Kidney epithelial cell (primary cell): ENCODE measurements at places on chromosomes 7 and 10.

- no peak for DNase-seq
These were observed 77.6 kb upstream of the IMMP2L start for GRCh38 chr7:111639934-111640333.

DNA sequence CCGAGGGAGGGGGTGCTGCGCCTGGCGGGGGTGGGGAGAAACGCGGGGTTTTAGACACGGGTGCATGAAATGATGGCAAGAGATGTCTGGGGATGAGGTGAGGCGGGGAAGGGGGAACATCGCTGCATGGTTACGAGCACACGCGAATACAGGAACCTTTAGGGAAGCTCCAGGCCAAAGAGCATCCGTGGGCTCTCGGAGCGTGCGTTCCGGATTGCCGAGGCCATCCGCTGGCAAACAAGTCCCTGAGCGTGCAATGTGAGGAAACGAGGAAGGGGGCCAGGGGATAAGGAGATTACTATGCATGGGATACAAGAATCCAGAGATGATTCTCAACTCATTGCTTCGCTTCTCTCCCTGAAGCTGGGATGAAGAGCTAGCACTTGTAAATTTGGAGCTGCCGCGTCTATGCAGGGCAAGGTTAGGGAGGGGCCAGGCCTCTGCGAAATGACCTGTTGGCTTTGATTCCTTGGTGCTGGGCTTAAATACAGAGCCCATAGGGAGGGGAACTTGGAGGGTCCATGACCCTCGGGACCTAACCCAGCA, 520 bp upstream of the WNT2 start:
- no peak for DNase-seq

- DNase-seq = no peak
These were observed 4.6 kb downstream of the TRPV6 start for GRCh38 chr7:142880876-142881505.

GRCh38 chr7:102310414-102310815, 23.7 kb downstream of the SH2B2 start:
- DNase-seq = no peak

- no peak for DNase-seq
These were observed 109.8 kb downstream of the INPP5A start for GRCh38 chr10:132647424-132647823.

GRCh38 chr7:157397036-157397720, 60.4 kb downstream of the DNAJB6 start:
- DNase-seq = no peak

DNA sequence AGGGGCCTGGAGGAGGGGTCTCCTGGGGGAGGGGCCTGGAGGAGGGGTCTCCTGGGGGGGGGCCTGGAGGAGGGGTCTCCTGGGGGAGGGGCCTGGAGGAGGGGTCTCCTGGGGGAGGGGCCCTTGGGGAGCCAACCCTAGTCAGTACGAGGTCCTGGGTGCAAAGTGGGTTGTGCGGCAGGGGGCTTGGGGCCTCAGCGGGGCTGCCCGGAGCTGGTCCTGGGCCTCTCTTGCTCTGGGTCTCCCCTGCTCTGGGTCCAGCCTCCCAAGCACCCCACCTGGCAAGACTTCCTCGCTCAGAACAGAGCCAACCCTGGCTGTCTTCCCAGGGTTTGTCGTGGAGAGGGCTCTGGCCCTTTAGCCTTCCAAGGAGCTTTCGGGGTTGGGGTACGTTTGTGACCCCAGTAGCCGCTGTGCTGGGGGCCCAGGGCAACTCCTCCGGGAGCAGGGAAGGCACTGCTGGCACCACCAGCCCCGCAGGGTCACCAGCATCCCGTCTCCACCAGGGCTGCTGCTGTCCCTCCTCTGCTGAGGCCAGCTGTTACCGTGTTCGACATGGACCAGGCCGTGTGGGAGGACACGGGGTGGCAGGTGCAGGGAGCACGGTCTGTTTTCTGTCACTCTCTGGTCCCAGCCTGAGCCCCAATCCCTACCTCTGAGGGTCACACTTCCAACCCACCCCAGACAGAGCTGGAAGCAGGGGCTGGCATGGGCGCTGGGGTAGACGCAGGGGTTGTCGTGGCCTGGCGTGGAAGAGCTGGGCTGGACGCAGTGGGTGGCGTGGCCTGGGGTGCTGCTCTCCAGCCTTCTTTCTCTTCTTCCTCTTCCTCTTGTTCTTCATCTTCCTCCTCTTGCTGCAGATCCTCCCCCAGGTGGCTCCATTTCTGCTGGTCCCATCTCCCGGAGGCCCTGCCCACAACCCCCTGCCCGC, 22.8 kb downstream of the PWWP2B start:
- DNase-seq = no peak

DNA sequence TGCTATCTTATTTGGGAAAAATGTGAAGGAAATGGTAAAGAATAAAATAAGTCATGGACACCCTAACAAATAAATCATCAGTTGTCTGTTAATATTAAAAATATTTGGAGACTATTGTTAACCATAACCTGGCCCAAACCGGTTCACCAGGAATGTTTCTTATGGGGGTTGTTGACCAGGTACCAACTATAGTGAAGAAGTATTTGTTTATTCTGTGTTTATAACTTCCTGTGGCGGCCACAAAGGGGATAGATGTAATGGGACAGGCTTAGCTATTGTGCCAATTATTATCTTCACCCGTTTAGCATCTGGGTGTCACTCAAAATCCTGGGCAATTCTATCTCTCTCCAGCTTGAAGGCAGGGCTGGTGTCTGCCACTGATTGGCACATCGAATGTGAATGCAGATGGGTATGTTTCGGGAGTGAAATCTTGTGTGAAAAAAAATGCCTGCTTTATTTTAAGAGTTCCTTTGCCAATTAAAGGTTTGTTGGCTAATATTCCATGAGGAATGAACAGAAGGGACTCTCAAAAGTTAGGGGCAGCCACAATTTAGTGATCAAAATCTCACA, 500.9 kb downstream of the ARL4A start:
- DNase-seq = no peak

- DNase-seq = no peak
These were observed 117.2 kb downstream of the RAB11FIP2 start for GRCh38 chr10:117929327-117930067.

DNA sequence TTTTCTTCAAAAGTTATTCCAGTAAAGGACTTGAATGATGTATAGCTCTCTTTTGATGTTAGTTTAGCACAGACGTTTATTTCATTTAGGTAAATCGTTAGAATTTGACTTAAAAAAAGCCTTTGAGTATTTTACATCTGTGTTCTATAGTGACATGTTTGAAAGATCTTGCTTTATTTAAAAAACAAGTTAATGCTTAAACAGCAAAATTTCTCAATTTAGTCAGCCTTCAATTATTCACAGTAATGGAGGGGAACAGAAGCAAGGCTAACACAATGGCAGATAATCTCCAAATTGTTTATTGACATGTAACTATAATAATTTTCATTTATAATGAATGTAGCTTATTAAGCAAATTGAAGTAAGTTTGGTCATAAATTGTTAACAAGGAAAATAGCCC, 63.5 kb downstream of the MKLN1 start:
- no peak for DNase-seq
